ENCODE measurements at places on chromosomes 6 and 20.

GRCh38 chr6:12354499-12354898, 64.3 kb downstream of the EDN1 start:
- no peak for DNase-seq

GRCh38 chr6:43999628-44000027, 127.6 kb downstream of the MRPL14 start:
- no peak for DNase-seq

GRCh38 chr6:167648501-167649278, 178.0 kb upstream of the AFDN start:
- DNase-seq, result no peak

- no peak for DNase-seq
Observed at GRCh38 chr6:37188962-37189510, 19.1 kb downstream of the PIM1 start.

DNA sequence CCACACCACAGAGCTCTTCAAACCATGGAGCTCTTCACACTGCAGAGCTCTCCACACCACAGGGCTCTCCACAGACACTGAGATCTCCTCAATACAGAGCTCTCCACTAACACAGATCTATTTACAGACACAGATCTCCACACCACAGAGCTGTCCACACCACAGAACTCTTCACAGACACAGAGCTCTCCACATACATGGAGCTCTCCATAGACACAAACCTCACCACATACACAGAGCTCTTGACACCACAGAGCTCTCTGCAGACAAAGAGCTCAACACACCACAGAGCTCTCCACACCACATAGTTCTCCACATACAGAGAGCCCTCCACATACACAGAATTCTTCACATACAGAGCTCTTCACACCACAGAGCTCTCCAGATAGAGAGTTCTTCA, 53.0 kb downstream of the ERMARD start:
- no peak for DNase-seq

- no peak for DNase-seq
Observed at GRCh38 chr6:143078468-143079324, 18.0 kb downstream of the AIG1 start.

DNA sequence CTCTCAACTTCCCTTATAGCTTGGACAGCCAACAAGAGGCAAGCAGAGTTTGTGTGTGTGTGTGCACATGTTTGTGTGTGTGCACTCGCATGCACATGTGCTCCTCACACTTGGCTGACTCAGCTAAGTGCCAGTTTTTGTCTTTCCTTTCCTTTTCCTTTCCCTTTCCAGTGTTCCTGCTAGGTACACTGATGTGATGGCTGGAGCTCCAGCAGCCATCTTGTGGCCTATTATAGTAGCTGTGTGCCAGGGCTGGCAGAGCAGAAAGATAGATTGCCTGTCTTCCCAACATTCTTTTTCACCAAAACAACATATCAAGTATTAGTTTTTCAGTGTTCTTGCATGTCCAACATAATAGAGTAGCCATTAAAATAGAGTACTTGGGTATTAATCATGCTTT, 79.5 kb downstream of the AK9 start:
- no peak for DNase-seq

DNA sequence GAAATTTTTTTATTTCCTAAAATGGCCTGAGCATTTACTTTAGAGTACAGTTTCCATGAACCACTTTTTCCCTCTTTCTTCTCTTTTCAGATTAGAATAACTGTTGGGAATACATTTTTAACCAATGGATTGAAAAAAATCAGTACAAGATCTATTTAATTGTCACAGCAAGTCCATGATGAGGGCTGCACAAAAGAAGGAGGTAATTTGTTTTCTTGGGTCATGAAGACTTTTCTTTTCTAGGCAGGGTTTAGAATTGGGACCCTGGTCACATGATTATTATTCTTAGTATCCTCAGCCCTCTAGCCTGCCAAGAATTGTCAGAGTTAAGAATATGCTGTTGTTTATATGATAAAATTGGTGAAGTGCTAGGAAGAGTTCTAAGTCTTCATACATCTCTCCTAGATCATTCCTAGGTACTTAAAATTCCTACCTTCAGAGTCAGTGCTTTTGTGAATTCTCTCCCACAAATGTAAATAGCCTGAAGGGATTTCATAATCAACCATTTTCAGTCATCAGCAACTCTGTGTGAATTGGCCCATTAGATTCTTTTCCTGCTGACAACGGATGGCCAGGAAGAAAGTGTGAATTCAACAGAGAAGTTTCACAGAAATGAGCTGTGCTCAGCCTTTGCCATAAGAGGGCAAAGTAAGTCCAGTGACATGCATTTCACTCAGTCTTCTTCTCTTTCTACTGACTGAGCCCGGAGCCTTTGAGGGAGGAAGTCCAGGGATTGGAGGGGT, 32.4 kb upstream of the TPBG start:
- DNase-seq, result no peak

- no peak for DNase-seq
Observed at GRCh38 chr6:2979819-2980464, 8.6 kb upstream of the SERPINB6 start.

GRCh38 chr6:142624978-142625715, 319.8 kb downstream of the HIVEP2 start:
- DNase-seq, result no peak

DNA sequence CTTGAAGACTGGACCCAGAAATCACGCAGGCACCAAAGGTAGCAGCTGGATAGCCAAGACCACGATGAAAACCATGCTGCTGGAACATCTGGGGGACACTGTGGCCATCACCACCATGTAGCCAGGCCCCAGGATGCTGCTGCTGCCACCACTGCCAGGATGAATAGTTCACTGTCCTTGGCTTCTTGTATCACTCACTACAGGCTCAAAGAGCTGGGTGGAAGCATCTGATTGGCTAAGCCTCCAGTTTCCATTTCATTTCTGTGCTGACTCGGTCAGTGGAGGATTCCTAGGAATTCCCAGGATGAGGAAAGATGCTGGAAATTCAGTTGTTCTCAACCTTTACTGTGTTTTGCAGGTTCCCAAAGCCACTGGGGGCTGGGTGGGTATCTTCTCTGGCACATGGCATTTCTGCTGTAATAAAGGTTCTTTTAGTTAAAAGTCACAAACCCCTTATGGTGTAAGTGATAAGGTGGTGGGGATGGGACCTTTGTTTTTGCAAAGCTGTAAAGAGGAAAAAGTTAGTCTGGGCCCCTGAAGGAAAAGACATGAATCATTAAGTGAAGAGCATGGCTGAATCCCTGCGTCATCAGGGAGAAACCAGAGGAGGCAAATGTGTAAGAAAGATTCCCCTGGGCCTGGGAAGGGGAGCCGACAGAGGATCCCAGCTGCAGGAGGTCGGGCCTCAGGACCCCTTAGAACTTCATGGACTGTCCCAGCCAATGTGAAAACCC, 75.6 kb upstream of the RNF24 start:
- no peak for DNase-seq

DNA sequence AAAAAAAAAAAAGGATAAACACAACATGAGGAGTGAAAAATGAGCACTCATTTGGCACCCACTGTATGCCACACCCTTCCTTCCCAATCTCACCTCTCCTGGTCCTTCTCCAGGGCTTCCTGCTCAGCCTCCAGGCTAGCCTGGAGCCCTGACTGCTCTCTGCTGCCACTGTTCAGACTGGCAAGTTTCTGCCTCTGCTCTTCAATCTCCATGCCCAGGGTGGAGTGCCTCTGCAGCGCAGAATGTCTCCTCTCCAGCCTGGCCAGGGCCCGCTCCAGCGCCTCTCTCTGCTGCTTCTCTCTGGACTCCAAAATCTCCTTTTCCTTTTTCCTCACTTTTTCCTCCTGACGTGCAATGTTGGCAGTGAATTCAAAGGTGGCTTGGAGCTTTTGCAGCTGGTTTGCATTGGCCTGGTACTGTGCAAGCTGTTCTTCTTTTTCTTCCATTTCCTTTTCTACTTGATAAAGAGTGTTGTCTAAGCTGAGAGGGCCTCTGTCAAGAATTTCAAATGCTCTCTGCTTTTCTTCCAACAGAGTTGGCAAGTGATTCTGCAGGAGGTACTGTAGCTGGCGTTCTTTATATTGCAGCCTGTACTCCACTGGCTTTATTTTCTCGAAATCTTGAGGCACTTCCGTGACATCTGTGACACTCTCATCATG, 194.4 kb downstream of the KIF16B start:
- DNase-seq, result no peak

DNA sequence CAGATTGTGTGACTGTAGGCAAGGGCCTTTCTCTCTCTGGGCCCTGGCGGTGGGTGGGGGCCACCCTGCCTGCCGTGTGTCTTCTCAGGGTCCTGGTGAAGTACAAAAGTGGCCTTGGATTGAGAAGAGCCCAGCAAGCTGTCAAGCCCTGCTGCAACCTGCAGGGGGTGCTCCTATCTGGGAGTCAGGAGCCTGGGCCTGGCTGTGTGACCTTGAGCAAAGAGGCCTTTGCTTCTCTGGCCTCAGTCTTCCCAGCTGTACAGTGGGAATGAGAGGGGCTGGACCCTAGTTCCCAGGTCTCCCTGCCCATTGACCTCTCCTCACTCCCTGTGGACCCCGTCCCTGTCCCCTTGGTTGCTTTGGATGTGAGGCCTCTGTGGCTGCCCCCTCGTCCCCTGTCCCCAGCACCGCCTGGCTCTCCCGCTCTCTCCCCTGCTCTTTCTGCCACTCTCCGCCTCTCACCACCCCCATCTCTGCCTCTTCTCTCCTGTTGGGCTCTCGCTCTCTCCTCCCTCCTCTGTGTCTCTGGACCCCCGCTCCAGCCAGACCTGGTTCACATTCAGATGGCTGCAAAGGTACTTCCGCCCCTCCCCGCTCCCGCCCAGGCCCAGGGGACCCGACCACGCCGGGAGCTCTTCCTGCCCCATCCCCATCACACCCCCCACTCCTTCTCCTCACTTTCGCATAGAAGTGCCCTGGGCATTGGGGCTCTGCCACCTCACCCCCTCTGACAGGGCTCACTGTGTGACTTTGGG, 46.7 kb downstream of the SRC start:
- no peak for DNase-seq

DNA sequence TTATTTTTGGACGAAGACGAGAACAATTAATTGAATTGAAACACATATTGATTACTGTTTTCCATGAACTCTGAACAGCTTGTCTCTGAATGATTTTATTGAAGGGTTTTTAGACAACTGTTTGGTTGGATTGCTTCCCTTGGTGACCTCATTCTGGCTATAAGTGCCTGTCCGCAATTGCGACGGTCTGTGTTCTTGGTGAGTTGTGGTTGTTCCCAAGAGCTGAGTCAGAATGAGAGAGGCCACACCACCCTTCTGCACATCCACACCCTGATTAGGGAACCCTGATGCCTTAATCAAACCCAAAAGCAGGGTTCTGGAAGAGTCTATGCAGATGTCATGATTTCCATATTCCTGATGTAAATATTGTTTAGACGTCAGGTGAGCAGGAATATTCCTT, 747.0 kb downstream of the PTPRT start:
- DNase-seq, result no peak

GRCh38 chr6:108581237-108581931, 20.7 kb downstream of the FOXO3 start:
- no peak for DNase-seq

DNA sequence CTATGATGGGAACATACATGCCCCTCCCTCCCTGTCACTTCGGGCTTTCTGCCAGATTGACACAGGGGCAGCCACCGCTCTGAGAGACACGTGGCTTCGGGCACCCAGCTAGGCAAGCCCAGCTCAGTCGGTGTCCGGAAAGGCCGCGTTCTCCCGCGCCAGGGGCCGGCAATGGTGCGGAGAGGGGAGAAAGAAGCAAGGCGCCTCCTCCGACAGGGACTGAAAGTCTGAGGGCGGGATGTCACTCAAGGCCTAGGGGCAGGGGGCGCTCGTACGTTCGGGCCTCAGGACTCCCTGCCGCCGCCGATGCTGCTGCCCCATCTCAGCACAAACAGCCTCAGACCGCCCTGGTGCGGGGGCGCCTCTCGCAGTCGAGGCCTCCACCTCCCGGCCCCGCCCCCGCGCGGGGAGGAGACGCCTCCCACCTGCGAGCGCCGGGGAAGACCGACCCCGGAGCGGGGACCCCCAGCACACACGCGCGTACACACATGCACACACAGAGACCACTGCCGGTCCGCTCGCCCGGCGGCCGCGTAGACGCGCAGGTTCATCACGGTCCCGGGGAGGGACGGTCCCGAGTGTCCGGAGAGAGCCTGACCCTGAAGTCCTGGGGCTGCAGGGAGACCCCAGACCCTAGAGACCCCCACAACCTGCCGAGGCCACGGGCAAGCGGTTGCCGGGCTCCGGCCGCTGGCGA, 1.9 kb downstream of the GRM4 start:
- no peak for DNase-seq

DNA sequence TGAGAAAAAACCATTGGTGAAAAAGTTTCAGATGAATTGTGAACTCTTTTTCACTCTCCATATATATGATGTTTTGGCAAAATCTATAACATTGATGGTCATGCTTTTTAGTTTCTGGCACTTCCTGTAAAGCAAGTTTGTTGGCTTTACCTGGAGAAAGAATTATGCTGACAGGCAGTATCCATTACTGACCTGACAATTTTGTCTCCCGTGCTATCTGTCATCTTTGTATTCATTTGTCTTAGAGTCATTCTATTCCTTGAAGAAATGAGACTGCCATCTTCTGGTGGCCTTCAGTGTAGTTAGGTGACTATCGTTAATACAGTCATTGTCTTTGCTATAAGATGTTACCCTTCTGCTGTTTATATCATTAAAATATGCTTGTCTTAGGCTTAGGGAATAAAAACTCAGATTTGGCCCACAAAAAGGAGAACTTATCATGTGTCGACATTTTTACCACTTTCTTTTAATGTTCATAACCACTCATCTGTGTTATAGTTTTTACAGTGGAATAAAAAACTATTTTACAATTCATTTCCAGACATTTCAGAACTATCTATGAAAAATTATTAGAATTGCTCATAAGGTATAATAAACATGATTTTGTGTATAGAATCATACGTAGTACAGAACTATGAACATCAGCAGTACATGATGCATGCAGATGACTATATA, 707.0 kb downstream of the EPM2A start:
- DNase-seq, result peak; percentile 45

- peak; percentile 72 for DNase-seq
Observed at GRCh38 chr6:144797881-144798589, 512.9 kb downstream of the UTRN start.
